NCI-H187 treated with DMSO at 0.1 percent for 48 hours (cell line): ENCODE measurements at places on chromosomes 11 and 22.

DNA sequence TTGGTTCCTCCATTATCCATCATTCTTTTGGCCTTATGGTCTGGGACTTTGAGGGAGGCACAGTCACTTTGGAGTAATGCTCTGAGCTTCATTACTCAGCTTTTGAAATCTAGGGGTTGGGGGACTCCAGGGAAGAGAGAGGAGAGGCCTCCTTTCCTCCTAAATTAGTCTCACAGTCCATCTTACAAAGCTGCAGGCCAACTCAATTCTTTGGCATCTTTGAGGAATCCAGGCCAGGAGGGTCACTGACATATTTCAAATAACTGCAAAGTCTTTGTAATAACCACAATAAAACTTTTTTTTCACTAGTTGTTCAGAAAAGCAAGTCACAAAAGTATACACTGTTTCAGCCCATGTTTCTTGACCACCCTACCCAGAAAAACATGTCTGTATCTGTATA is 73.3 kb upstream of the FAR1 start:
- DNase-seq = no peak

- no peak for DNase-seq
These were observed 35.1 kb downstream of the FLI1 start for GRCh38 chr11:128728767-128729587.

- no peak for DNase-seq
These were observed 974.7 kb upstream of the CCDC90B start for GRCh38 chr11:84260862-84261261.

DNA sequence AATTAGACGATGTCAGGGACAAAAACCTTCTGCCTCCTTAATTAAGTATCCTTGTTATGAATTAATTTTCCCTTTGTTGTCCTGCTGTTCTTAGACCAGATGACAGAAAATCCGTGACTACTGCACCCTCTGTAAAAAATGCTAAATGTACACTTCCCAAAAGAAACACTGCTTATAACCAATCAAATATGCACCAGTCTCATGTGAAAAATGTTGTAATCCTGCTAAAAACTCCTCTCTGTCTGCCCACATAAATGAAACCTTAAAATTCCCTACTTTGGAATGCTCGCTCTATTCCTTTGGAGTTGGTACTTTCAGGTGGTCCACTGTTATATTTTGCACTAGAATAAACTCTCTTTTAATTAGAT is 366.8 kb upstream of the CCDC179 start:
- no peak for DNase-seq

DNA sequence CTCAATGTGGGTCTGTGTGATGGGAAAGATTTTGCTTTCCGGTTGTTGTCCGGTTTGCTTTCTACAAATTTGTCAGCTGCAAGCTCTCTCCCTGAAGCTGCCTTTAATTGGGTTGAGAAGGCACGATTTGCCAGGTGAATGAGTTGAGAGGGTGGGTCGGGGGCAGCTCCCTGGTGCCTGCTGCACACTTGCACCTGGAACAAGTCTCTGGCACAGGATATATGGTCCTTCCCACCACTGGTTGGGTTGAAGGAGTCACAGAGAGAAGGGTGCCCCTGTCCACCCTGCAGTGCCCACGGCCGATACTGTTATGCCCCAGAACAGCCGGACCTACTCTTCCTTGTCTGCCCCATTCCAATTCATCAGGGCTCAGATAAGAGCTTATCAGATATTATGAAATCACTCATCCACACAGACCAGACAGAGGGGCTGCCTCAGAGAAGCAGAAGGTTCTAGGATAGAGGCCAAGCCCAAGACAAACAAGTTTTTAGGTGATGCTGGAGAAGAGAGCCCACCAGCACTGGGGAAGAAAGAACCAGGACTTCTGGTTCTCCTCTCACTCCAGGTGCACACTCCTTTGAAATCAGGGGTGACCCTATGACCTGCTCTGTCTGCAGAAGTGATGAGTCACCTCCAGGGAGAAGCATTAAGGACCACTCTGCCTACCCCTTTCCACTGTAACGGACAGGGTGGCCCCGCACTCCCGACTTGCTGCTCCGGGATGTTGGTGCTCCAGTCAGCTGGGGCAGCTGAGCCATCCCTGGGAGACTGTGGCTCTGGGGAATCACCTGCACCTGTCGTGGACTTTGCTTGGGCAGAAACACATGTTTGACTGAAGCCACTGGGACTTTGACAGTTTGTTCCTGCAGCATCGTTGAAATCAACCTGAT is 45.3 kb downstream of the RTL6 start:
- no peak for DNase-seq

GRCh38 chr11:61829806-61830205 is 1.7 kb downstream of the FADS2 start:
- no peak for DNase-seq
